Stimulated activated CD8-positive, alpha-beta memory T cell treated with anti-CD3 and anti-CD28 coated beads, Interleukin-2, amount 100 ng/mL, for 48 hours (primary cell): ENCODE measurements at places on chromosomes 11 and 22.

DNA sequence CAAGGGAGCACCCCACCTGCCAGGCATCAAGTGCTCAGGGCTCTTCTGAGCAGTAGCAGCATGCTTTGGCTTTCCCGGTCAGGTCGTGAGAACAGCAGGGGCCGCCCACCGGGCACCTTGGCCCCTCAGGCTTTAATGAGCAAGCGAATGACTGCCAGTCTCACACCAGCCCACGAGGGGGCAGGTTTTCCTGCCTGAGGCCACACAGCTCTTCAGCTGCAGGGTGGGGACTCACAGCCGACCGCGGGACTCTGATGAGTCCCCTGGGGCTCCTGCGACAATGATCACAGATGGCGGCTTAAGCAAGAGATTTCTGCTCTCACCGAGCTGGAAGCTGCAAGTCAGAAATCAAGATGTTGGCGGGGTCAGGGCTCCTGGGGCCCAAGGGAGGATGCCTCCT is 14.3 kb upstream of the FGF19 start:
- no peak for DNase-seq

- no peak for DNase-seq
Measured at GRCh38 chr22:36756746-36757655, 18.9 kb downstream of the IFT27 start.

DNA sequence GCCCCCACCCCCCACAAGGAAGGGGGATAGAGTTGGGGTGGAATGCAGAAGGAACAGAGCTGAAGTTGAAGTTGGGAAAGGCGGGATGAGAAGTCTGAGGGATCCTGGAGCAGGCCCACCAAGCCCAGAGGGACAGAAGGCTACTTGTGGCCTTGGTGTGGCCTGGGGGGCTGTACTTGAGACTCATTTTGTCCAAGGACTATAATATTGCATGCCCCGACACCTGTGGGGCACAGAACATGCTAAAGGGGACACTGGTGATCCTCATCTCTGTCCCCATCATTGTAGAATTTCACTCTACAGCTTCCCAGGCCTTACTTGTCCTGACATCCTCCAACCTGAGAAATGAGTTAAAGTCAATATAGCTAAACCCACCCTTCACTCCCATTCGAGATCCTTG is 1.3 kb downstream of the ESAM start:
- no peak for DNase-seq

DNA sequence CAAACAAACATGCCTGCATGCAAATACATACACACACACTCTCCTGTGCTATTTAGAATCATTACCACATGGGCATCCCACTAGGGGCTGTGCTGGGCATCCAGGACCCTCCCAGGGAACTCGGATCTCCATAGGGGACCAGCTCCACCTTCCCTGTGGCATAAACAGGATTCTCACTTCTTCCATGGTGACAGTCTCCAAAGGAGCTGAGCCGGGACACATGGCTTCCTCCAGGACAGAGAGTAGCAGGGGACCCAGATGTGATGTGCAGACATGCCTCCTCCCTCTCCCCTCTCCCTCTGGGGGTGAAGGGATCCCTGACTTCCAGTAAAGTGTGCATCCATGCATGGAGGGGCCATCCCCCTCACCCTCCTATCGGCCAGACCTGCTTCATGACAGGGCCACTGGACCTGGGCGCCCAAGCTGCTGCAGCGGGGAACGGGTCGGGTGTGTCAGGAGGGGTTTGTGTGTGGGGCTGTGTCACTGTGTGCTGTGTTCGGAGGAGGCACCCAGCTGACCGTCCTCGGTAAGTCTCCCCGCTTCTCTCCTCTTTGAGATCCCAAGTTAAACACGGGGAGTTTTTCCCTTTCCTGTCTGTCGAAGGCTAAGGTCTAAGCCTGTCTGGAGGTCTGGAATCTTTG is 33.4 kb downstream of the IGLL5 start:
- DNase-seq, result no peak

DNA sequence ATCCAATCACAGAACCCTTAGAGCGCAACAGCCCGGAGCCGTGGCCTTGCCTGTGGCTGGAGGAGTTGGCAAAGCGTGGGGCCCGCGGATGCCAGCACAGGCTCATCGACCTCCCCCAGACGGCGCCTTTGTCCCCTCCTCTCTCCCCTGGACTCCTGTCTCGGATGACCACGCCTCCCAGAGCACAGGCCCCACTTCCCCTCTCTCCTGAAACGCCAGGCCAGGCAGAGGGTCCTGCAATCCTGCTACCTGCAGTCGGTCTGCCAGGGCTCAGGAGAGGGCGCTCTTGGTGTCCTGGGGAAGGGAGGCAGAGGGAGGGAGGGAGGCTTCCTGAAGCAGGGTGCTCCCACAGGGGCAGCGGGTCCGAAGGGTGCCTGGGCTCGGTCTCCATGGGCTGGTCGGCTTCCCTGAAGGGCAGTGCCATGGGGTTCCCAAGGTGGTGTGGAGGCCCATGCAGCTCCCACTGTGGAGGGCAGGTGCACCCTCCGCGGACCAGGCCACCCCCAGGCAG is 16.6 kb upstream of the TTLL12 start:
- no peak for DNase-seq

DNA sequence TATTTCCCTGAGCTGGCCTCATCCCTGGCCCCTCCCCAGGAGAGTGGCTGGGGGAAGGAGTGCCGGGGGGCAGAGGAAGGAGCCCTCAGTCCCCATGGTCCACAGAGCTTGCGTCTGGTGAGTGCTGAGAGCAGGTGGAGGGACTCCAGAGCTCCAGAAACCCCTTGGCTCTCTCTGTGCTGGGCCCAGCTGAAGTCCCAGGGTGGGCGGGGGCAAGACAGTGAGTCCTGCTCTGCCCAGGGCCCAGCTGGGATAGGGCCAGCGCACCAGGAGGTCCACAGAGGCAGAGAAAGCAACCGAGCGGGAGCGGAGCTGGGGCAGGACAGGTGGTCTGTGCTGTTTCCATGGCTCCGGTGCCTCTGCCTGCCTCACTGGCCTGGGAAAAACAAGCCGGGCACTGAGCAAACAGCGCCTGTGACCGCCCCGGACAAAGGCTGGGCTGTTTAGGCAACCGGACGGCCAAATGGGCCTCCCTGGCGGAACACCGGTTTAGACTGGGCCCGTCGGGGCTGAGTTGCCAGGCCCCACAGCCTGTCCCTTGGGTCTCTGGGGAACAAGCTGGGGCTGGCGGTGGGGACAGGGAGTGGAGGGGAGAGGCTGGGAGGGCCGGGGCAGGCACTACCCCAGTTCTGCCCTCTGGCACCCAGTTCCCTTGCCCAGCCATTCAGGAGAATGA is 34.1 kb upstream of the WNT7B start:
- DNase-seq, result no peak

DNA sequence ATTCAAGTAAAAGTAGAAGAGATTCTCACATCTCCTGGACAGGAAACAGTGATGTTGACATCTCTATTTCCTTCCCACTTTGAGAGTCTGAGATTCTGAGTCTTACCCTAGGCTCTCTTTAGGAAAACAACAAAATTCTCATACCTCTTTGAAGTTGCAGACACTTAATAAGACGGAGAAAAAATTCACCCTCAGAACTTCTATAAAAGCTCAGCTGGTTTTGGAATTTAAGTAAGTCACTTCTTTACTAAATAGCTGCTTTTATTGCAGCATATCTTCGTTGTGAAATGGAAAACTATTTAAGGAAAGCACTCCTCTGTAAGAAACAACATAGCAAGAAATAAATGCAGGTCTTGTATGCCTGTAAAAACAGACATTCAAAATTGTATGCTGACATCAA is 79.1 kb downstream of the MSANTD4 start:
- DNase-seq, result no peak

DNA sequence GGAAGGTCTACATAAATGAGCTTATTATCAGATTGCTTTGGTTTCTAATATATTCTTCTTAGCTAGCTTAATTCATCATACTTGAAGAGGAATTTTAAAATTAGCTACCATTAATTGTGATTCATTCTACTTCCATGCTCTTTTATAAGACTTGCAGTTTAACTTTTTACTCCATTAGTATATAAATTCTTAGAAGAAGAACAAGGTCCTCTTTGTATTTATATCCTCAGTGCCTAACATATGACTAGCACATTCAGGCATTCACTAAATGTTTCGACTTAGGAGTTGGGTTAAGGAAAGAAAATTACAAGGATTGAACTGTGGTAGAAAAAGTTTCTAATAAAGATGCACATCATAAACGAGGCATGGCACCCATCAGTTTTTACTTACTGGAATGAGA is 1135.5 kb downstream of the JRKL start:
- DNase-seq, result no peak

DNA sequence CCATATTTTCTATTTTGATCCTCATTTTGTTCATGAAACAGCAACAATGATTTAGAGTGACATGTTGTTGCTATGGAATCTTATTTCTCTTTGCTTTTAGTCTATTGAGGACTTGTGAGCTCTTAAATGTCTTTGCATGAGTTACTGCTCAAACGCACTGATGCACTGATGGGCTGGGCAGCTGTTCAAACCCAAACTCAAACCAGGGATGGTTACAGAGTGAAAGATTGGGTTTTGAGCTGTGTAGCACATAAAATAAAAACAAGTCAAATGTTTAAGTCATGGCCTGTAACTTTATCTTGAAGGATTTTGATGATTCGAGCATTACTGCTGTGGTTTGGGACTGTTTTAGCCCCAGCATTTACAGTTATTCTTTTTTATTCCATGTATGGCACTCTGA is 20.1 kb upstream of the NCAM1 start:
- DNase-seq, result no peak

DNA sequence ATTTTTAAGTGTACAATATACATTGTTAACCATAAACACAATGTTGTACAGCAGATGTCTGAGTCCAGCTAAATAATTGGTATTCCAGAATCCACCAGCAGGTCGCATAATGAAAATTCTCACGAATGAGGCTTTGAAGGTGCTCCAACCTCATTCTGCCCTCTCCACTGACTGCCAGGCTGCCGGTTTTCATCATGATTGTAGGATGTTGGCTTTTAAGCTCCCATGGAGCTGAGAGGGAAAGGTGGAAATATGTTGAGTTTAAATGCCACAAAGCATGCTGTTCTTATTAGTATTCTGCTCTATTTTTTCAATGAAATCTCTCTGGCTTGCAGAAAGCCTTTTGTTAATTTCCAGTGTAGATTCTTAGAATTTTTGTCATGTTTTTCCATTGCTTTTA is 337.2 kb upstream of the DDI1 start:
- DNase-seq, result no peak

DNA sequence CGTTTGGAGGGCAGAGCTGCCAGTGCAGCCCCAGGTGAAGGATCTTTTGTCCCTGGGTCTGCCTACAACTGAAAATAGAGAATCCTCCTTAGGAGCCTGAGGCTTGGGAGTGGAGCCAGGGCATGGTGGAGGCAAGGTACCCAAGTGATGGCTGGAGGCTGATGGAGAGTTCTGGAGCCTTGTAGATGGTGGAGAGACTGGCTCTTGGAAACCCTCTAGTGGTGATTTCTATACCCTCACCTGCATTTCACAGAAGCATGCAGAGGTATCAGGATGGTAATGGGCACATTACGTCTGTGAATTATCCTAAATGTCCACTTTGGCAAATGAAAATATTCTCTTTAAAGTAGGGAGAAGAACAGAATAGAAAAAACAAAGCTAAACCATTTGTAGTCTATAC is 44.4 kb downstream of the INSC start:
- DNase-seq, result no peak

DNA sequence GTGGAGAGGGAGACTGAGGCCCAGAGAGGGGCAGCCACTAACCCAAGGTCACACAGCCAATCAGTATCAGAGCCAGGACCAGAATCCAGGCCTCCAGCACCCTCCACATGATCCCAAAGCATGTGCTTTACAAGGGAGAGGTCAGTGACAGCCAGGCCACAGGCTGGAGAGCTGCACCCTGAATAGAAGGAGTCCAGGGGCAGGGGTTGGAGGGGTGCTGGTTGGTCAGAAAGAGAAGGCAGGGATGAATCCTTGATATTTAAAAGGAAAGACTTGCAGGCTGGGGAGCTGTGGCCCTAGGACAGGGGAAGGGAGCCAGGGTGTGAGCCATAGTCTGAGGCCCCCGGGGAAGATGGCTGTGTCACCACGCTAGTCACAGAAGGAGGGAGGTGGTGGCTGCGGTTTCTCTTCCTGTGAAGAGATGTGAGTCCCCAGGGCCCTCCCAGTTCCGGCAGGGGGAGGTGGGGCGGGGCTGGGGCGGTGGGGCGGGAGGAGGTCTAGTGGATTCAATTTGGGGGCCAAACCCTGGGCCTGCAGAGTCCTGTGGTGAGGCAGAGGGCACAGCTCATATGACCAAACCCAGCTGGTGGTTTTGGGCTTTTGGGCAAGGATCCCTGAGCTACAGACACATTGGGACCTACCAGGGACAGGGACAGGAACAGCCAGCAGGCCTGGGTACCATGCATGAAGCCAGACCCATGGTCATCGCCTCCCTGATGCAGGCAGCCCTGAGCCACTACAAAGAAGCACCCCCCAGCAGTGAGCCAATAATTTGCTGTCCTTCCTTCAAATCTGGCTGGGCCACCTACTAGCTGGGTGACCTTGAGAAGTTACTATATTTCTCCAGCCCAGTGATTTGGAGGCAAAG is 14.0 kb downstream of the RAC2 start:
- peak; percentile 89 for DNase-seq

- no peak for DNase-seq
Measured at GRCh38 chr22:37187552-37187890, 526 bp downstream of the C1QTNF6 start.

DNA sequence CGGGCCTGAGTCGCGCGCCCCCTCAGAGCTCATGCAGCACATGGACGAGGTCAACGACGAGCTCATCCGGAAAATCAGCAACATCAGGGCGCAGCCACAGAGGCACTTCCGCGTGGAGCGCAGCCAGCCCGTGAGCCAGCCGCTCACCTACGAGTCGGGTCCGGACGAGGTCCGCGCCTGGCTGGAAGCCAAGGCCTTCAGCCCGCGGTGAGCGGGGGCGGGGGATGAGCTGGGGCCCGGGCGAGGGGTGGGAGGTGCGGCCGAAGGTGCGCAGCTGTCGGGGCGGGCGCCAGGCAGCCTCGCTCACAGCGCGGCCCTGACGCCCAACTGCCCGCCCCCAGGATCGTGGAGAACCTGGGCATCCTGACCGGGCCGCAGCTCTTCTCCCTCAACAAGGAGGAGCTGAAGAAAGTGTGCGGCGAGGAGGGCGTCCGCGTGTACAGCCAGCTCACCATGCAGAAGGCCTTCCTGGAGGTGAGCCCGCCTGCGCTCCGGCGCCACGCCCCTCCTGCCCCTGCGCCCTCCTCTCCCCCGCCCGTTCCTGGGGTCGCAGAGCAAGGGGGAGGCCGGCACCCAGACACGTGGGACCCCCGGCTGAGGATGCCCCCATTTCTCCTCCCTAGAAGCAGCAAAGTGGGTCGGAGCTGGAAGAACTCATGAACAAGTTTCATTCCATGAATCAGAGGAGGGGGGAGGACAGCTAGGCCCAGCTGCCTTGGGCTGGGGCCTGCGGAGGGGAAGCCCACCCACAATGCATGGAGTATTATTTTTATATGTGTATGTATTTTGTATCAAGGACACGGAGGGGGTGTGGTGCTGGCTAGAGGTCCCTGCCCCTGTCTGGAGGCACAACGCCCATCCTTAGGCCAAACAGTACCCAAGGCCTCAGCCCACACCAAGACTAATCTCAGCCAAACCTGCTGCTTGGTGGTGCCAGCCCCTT is 20.5 kb downstream of the EPS8L2 start:
- no peak for DNase-seq

DNA sequence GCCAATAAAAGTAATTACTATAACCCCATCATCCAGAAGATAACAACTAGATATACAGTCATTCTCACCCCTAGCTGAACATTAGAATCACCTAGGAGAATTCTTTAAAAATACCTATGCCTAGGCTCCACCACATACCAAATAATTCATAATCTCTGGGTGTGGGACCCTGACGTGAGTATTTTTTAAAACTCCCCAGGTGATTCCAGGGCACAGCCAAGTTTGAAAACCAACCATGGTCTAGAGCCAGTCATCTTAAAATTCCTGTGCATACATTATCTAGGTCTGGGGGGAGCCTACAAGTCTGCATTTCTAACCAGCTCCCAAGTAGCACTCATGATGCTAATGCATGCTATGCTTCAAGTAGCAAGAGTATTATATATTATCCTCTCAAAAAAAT is 281.0 kb upstream of the MTNR1B start:
- DNase-seq, result no peak
